ENCODE measurements at places on chromosomes 6 and 20.

- no peak for DNase-seq
Observed at GRCh38 chr20:47464380-47465101, 37.1 kb upstream of the NCOA3 start.

- no peak for DNase-seq
Observed at GRCh38 chr6:148112851-148113319, 229.8 kb upstream of the SASH1 start.

DNA sequence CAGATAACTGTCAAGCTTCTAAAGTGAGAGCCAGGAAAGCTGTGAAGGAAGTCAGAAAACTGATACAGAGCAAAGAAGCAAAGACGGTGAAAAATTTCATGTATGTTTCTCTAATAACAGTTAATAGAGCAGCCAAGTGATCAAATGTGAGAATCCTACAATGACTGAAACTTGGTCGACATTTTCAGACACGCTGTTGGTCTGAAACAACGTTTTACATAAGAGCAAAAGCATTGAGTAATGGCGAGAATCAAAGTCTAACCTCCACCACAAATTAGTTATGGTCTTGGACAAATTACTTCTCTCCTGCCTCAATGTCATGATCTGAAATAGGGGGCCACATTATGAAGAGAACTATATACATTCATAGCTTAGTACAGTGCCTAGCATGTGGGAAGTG, 3.3 kb downstream of the MKKS start:
- DNase-seq, result no peak

- no peak for DNase-seq
Observed at GRCh38 chr6:17945111-17945510, 42.3 kb downstream of the KIF13A start.

DNA sequence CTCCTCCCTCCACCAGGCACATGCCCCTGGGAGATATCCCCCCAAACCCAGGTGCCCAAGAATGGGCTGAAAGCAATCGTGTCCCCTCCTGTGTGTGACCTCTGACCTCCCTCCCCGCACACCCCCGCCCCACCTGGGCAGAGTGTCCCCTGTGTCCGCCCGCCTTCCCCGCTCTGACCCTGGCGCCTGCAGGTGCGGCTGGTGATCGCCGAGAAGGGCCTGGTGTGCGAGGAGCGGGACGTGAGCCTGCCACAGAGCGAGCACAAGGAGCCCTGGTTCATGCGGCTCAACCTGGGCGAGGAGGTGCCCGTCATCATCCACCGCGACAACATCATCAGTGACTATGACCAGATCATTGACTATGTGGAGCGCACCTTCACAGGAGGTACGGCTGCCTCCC, 9.9 kb downstream of the GDAP1L1 start:
- no peak for DNase-seq

DNA sequence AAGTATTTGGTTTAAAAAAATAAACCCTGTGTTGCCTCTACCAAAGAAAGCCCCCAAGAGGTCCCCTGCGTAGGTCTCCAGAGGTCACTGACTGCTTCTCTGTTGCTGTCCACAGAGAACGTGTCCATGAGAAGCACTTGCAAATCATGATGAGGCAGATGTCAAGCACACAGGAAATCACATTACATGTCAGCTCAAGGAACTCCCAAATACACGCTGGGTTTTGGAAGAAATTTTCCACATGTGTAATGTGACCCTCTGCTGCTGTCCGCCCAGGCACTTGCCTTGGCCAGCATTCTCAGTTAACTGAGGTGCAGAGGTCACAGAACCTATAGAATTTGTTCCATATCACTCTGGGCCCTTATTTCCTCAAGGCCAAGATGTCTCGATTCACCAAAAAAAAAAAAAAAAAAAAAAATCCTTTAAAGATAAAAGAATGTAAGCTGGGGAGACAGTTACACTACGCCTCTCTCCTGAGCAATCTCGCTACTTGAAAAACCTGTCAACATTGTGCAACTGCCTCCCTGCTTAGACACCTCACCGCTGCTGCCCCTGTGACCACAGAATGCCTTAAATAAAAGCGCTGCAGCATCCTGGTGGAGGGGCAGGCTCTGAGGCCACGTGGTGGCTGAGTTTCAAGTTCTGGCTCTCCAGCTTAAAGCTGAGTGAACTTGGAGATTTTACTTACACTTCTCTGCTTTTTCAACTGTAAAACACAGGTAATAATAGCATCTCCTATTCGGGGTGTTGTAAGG, 42.3 kb downstream of the SLC22A23 start:
- no peak for DNase-seq

- no peak for DNase-seq
Observed at GRCh38 chr6:44660561-44661220, 273.2 kb downstream of the CDC5L start.

- no peak for DNase-seq
Observed at GRCh38 chr6:161091151-161091550, 99.6 kb downstream of the MAP3K4 start.

DNA sequence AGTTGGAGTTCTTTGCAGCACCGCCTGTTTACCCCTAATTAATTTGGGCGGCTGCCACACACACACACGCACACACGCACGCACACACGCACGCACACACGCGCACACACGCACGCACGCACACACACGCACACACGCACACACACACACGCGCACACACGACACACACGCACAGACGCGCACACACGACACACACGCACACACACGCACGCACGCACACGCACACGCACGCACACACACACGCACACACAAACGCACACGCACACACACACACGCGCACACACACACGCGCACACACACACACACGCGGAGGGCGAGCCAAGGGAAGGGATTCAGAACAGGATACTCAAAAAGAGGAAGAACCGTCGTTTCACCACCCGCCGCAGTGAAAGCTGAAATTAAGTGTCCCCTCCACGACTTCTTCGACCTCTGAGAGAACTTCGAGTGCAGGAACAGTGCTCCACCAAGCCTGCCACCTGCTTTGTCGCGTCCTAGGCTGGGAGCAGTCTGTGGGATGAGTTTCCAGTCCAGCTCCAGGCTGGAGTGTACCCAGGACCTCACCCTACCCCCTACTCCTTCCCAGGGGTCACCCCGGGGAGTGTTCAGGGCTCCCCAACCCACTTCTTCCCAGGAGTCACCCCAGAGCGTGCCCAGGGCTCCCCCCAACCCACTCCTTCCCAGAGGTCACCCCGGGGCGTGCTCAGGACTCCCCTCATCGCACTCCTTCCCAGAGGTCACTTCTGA, 1.1 kb downstream of the RNASET2 start:
- no peak for DNase-seq

- no peak for DNase-seq
Observed at GRCh38 chr6:148395583-148396101, 53.0 kb downstream of the SASH1 start.

GRCh38 chr6:44636561-44637248, 249.2 kb downstream of the CDC5L start:
- DNase-seq, result no peak

DNA sequence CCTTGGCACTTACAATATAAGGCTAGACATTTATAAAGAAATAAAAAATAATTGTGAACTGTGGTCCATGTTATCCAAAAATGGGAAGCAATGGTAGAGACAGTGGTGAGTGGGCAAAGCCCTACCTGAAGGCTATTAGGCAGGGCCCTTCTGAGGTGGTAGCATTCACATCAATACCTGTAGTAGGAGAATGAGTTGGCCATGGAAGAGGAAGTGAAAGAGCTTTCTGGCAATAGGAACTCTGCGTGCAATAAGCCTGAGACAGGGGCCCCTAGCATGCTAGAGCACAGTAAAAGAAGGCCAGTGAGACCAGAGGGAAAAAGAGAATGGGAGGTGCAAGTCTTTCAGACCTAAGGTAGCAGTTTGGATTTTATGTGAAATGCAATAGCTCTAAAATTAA, 754.5 kb downstream of the PTPRT start:
- DNase-seq, result no peak

DNA sequence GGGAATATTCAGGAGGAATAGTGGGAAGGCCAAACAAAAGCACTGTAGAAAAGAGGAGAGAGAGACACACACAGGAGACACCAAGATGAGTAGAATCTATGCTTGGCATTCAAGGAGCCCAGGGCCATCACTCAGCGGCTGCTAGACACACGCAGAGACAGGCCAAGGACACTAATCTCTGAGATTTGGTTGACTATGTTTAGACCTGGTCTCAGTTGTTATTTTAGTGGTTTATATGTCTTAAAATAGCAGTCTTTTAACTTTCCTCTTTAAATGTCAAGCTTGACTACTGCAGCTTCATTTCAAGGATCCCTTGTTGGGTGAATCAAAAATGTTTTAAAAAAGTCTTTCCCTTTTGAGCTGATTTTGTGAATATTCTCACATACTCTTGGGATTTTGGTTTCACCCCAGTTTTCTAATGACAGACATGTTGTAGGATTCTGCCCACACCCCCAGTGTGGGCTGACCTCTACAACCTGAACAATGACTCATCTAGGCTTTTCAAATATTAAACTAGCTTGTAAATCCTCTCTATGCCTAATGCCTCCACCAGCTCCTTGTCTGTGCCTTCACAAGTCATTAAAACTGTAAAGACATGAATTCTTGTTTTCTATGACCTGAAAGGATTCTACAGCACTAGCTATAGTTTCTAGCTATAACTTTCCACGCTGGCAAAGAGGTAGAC, 142.7 kb upstream of the EXOC2 start:
- no peak for DNase-seq

DNA sequence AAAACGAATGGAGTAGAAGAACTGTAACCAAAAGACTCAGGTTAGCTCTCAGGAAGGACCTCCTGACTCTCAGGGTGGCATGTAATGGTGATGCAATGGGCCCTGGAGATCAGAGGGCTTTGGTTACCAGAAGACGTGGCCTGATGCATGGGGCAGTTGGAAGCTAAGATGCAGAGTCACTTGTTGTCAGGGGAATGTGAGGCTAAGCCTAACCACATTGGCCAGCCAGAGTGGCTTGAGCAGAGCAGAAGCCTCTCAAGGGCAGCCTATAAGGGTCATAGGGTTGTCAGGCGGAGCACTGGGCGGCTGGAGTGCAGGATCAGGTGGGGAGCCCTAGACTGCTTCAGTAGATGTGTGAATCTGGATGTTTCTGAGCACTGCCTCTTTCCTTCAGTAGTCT, 5.9 kb downstream of the CNBD2 start:
- no peak for DNase-seq

DNA sequence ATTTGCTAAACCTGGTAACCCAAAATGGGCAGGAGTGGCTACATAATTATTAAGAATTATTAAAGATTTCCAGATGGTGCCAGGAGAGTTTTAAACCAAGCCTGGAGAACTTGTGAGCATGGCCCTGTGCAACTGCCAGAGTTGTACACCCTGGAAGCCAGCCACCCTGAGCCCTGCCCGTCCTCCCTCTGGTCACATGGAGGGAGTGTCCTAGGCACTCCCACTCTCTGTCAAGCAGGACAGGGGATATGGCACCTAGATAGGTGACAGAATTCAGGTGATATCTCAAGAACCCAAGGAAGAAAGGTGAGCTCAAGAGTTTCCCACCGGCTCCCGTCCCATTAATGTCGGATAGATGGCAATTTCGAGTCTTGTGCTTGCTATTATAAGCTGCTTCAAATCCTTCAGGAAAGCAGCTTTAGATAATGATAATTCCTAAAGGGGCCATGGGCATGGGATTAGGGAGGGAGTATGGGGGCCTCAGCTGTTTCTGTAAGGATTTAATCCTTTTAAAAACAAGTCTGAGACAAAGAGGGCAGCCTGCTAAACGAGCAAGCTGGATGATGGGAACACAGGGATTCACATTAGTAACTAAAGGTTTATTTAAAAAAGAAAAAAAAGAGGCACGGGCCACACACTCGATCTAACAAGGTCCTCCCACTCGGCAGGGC, 169.1 kb downstream of the BMP7 start:
- no peak for DNase-seq

DNA sequence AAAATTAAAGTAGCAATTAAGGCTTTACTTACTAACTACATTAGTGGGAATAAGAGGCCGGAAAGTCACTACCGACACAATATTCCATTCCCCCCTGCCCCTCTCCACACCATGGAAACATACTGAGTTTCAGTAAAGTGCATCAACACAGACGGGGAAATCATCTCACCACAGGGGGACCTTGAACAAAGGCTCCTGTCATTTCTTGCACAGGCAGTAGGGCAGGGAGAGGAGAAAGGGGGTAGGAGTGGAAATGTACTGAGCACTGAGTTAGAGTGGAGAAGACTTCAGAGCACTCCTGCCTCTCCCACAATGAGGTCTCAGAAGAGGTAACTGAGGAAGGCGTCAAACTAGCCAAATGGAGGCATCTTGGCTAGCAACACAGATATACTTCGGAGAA, 1426.9 kb upstream of the EYS start:
- no peak for DNase-seq

DNA sequence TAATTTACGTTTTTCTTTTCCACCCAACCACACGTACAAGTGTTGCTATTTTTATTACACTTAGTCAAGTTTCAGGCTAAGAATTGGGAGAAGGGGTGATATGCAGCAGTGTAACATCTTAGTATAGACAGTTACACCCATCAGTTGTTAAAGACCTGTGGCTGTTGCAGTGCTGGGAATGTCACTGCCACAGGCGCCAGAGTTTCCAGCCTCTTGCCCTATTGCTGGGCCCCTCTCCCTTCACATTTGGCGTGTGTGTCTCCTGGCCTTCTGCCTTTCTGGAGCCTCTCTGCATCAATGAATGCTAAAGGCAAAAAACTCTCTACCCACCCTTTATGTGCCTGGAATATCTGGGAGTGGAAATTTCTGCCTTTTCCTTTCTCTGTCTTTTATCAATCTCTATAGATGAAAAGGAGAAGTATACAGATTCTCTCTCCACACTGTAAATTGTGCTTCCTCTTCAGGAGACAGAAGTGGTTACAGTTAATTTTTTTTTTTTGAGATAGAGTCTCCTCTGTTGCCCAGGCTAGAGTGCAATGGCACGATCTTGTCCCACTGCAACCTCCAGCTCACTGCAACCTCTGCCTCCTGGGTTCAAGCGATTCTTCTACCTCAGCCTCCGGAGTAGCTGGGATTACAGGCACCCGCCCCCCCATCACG, 73.0 kb downstream of the TIAM2 start:
- no peak for DNase-seq

- DNase-seq, result no peak
Observed at GRCh38 chr20:1338096-1338495, 9.2 kb upstream of the SDCBP2 start.

Data from CMK (cell line).